ENCODE measurements at places on chromosomes 5 and 9. TPM values are rescaled to one million over a fixed set of nuclear protein-coding genes. Genes with fewer than 3 reads are reported as not detected.

Gene CAMLG
- 33.6 TPM for total RNA-seq

Gene ECSCR
- total RNA-seq = 317 TPM

Gene FUT7
- not detected for total RNA-seq

Gene FBP2
- not detected for total RNA-seq

Gene MYO10
- total RNA-seq = 155 TPM

Gene MLLT3
- total RNA-seq = 8.6 TPM

Gene MEGF10
- total RNA-seq = 0.14 TPM

Gene HAVCR2
- total RNA-seq = 0.07 TPM

Gene AGXT2
- total RNA-seq = not detected

Gene DOCK2
- under 0.01 TPM for total RNA-seq

Gene TIGD6
- 4.9 TPM for total RNA-seq

Gene CXCL14
- not detected for total RNA-seq

Gene KLHL3
- 29.7 TPM for total RNA-seq

Gene IL3
- not detected for total RNA-seq

Gene SECISBP2
- total RNA-seq = 41.5 TPM

Gene PLPPR1
- total RNA-seq = 1.1 TPM

Gene PGM5
- total RNA-seq = 0.93 TPM

Gene WASHC1
- 2.7 TPM for total RNA-seq

Gene IFNA4
- not detected for total RNA-seq

Gene F2R
- total RNA-seq = 213 TPM

Gene IL5
- total RNA-seq = not detected

Gene LMAN2
- total RNA-seq = 380 TPM

Gene SREK1IP1
- 22.8 TPM for total RNA-seq

Gene DUSP1
- total RNA-seq = 73.1 TPM

Gene NSUN2
- total RNA-seq = 72.3 TPM

Gene PLAC8L1
- total RNA-seq = not detected

Gene FOXD4
- 0.27 TPM for total RNA-seq

Gene FAM221B
- not detected for total RNA-seq

Gene DNAJB5
- 6.5 TPM for total RNA-seq

Gene PDE6A
- total RNA-seq = not detected

Gene TIFAB
- total RNA-seq = not detected

Gene SLC36A1
- total RNA-seq = 8.5 TPM

Gene SPAG8
- total RNA-seq = 0.13 TPM

Gene SMIM33
- 0.13 TPM for total RNA-seq

Gene LCN9
- not detected for total RNA-seq

Gene ATOX1
- total RNA-seq = 44.8 TPM

Gene CLINT1
- 125 TPM for total RNA-seq

Gene CYSRT1
- 0.29 TPM for total RNA-seq

Gene PCDHB9
- total RNA-seq = 0.13 TPM

Gene GALNT12
- total RNA-seq = 1.4 TPM

Gene RASGRF2
- total RNA-seq = 28.9 TPM

Gene FOXD4L3
- 0.27 TPM for total RNA-seq

Gene RFX3
- total RNA-seq = 7.2 TPM

Gene CDX1
- total RNA-seq = not detected

Gene MZB1
- total RNA-seq = not detected

Gene TRIM36
- total RNA-seq = 0.43 TPM

Gene ISL1
- total RNA-seq = not detected

Gene DOLK
- total RNA-seq = 25.9 TPM

Gene MSX2
- 0.79 TPM for total RNA-seq

Gene GRM6
- not detected for total RNA-seq

Gene DDX4
- total RNA-seq = not detected

Gene ARL10
- 11.3 TPM for total RNA-seq

Gene PCDHB4
- total RNA-seq = 0.13 TPM
